HEK293T (cell line): ENCODE measurements at places on chromosomes 2 and 18.

DNA sequence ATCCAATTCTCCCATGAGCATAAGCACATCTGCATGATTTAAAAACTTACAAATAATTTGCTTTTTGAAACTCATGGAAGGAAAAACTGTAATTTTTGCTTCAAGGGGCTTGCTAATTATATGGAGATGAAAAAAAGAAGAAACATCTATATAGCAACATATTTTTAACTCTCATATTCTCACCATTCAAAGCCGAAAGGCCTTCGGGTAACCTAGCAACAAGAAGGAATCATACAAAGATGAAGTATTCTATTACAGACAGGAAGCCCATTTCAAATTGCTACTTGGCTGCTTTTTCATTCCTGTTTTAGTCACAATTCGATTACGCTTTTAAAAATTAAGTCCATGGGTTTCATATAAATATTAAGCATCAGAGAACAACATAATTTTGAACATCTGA, 39.2 kb upstream of the RNU4ATAC start:
- DNase-seq = no peak

GRCh38 chr2:33670392-33670937, 71.4 kb upstream of the FAM98A start:
- DNase-seq = peak; percentile 23

GRCh38 chr2:162768656-162769055, 69.9 kb downstream of the KCNH7 start:
- DNase-seq = no peak

- peak; percentile 20 for DNase-seq
Measured at GRCh38 chr18:48100651-48101165, 170.2 kb upstream of the SMAD2 start.

DNA sequence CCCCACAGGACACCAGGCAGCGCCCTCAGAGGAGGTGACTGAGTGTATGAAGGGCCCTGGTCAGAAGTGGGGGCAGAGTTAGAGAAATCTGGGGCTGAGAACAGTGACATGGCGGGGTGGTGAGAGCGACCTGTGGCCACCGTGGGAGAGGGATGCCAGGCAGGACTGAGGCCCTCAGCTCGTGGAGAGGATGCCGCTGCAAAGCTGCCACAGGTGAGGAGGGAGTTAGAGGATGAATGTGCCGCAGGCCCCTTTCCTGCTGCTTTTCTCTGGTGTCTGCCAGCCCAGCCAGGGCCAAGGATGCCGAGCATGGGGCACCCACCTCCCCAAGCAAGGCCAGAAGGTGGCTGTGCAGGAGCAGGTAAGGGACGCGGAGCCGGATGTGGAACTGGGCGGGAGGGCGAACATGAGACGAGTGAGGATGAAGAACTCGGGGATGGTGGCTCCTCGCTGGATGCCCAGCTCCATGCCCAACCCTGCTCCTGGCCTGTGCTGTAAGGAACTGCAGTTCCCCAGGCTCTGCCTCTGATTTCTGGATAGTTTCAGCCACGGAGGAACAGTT, 269.2 kb upstream of the HDAC4 start:
- no peak for DNase-seq

DNA sequence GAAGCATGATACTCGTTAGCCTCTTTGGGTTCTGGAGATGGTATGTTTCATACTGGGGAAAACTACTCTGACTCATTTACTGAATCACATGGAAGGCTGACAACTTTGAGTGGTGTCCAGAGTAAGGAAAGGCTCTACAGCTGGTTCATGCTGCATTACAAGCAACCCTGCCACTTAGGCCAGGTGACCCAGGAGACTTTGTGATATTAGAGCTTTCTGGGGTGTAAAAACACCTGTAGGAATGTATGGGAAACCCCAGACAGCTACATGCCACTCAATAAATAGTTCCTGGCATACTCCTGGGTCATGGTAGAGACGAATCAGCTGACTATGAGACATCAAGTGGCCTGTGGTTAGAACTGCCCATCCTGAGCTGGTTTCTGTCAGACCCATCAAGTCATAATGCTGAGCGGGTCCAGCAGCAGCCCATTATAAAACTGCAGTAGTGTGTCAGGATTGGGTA, 21.3 kb upstream of the TCF7L1 start:
- DNase-seq = no peak

GRCh38 chr2:205781244-205781931, 99.1 kb downstream of the NRP2 start:
- DNase-seq = no peak

DNA sequence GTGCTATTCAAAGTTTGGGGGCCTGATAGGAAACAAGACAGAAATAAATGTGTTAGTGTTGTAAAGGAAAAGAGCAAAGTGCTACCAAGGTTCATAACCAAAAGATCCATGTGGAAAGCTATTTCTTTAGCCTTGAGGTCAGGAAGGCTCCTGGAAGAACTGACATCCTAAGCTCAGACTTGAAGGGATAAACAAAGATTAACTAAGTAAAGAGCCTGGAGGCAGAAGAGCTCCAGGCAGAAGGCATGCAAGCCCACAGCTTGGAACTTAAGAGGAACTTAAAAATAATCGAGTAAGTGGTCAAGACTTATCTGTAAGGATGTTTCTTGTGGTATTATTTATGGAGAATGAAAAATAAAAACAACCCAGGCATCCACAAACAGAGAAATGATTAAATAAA, 245.0 kb upstream of the MGAT5 start:
- no peak for DNase-seq
